ENCODE measurements at places on chromosomes 3 and 15.

- DNase-seq = no peak
Measured at GRCh38 chr15:36579792-36580431, 486 bp downstream of the CDIN1 start.

DNA sequence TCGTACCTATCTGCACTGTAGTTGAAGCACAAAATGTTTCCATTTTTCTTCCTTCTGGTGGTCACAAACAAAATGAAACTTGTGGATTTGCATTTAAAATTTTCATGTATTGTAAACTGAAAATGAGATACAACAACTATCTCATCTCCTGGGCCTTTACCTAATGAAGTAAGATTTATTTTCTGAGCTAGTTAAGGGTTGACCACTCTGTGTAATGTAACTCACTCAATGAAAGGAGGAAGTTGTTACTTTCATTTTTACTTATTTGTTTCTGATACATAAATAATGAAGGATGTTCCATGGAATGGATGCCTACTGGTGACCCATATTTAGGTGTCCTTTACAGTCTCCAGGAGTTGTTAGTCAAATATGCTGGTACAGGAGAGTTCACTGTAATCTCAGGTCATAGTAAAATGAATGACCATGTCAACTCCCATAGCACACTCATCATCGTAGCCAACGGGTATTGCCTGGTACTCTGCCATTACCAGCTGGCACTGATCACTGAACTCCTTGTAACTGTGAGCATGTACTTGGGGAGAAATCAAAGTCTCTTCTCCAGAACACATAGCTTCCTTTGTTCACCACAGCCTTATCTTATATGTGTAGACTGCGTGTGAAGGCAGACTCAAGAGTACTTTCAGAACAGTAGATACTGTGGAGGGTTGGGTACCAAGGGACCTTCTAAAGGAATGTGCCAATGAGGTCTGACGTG lies 474.2 kb upstream of the ROBO2 start:
- no peak for DNase-seq

DNA sequence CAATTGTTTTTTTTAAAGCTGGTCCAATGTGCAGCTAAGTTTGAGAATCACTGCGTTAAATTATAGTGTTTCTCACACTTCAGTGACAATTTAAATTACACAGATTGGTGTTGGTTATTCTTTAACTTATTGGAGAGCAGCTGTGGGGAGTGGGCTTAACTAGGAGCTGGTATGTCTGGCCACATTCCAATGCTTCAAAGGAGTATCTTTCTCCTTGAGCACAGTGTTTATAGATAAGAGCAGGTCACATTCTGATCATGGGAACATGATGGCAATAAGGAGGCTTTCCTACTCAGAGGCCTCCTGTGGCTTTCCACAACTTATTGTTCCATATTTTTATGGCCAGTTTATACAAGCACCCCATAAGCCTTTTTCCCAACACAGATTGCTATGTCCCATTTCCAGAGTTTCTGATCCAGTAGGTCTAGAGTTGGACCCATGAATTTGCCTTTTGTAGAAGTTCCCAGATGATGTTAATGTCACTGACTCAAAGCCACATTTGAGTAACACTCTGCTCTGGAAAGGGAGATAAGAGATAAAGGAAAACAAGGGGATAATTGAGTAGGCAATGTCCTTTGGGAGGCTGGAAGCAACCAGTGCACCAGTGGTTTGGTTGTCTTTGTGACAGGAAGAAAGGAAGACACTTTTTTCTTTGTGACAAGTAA lies 33.0 kb upstream of the PLSCR4 start:
- DNase-seq = no peak

DNA sequence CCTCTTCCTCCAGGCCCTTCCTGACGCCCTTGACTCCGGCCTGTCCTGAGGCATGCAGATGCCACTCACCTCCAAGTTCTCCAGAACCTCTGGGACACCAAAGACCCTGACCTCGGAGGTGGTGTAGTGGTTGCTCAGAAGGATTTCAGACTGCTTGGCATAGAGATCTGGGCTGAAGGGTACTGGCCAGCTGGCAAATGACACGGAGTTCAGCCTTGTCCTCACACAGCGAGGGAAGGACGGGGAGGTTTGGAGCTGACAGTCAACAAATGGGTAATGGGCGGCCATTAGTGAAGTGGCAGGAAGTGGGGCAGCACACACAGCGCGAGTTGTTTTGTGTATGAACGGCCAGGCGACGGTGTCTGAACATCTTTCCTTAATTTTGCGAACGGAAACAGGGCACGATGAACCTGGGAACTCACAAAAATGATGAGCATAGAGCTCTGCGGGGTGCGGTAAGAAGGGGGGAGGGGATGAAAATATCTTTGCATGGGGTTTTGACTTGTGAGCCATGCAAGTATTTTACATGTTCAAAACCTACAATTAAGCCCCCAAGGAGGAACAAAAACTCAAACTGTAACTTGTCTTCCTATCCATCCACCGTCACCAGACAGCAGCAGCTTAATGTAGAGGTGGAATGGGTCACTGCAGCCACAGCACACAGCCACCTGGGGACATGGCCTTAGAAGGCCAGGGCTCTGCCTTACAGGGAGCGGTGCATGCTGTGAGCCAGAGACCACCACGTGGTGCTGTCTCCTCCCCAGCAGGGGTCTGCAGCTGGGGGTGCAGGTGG lies 43.6 kb upstream of the RPL32 start:
- DNase-seq = no peak

GRCh38 chr3:128235207-128235926 lies 82.1 kb downstream of the EEFSEC start:
- DNase-seq = no peak

DNA sequence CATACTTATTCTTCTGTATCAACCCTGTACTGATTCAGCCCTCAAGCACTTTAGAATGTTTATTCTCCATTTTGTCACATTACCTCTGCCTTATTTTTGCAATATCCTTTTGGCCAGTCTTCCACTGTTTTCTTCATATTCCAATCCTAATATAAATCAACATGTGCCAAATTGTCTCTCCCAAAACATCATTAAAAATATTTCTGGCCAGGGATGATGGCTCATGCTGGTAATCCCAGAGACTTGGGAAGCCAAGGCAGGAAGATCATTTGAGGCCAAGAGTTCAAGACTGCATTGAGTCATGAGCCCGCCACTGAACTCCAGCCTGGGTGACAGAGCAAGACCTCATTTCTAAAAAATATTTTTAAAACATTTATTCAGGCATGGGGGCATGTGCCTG lies 641.4 kb upstream of the CBLB start:
- no peak for DNase-seq

DNA sequence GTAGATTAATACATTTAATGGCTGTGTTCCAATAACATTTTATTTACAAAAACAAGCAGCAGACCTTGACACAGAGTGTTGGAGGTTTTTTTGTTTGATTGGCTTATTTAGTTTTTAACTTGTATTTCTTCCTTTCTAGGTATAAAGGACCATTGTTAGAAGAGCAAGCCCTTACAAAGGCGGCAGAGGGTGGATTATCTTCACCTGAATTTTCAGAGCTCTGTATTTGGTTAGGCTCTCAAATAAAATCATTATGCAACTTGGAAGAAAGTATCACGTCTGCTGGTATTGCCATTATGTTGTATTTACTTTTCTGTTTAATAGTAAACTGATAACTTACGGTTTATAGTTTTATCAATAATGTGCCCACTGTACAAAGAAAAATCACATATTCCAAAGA lies 10.0 kb downstream of the FAM98B start:
- DNase-seq = no peak

Measured in amygdala (tissue), 56 donors.